ENCODE measurements at places on chromosomes 16 and 17.

GRCh38 chr17:8002721-8003593, 542 bp downstream of the GUCY2D start:
- no peak for DNase-seq

- DNase-seq: no peak
Observed at GRCh38 chr17:47978324-47978723, 7.4 kb downstream of the CDK5RAP3 start.

- DNase-seq: no peak
Observed at GRCh38 chr16:57802341-57803133, at the start of gene KIFC3. Gene KIFC3, minus strand, starts transcription at chr16:57802491. Its CDS starts 4,248 bp downstream, at chr16:57798243.

DNA sequence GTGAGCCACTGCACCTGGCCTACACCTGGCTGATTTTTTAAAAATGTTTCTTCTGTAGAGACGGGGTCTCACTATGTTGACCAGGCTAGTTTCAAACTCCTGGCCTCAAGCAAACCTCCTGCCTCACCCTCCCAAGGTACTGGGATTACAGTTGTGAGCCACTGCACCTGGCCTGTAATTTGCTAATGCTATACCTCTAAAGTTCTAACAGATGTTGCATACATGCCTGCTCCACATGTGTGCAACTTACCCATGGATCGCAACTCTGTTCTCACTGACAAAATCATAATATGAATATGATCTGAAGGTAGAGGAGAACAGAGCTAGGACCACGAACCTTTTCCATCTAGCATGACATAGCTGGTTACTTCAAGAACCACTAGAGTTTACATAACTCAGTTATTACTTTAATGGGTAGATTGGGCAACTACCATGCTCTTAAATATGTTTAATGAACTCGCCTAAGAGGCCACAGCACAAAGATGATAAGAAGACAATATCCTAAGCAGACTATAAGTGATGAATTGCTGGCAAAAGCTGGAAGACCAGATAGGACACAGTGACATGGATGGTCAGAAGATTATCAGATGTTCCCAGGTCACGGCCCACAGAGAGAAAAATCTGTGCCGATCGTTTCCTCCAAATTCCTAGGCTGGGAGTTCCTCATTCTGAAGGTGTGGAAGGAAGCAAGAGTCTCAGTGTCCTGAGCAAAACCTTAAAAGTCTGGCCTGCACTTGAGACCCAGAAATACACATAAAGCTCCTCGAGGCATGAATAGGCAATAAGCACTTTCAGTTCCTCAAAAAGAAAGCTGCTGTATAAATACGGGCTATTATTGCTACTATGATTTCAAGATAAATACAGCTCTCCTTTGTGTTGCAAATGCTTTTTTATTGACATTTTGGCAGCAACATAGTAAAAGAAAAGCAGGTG, 53.6 kb upstream of the ICAM2 start:
- no peak for DNase-seq

DNA sequence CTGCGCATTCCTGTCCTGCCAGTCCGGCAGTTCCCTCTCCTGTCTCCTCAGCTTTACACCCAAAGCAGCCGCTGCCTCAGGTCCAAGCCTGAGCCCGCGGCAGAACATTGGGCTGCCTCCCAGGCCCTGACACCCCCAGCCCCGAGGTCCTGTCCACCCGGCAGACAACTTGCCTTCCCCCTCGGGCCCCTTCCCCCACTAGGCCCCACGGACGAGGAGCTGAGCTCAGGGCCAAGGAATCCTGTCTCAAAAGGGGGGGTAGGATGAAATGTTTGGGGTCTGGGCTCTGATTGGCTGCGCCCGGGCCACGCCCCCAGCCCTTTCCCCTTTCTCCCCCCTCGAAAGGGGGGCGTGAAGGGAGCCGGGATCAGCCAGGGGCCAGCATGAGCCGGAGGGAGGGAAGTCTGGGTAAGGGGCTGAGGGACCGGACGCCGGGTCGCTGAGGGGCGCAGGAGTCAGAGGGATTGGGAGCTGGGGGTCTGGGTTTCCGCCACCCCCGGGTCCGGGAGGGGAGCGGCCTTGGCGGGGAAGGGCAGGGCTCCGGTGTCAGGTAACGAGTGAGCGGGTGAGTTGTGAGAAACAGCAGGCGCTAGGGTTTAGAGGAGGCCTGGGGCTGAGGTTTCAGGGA, at the start of gene CTF1:
Gene CTF1, plus strand, starts transcription at position 354 of the 628 bp plus-strand sequence. Its CDS starts 30 bp downstream, at position 384.
- DNase-seq: peak; percentile 70

DNA sequence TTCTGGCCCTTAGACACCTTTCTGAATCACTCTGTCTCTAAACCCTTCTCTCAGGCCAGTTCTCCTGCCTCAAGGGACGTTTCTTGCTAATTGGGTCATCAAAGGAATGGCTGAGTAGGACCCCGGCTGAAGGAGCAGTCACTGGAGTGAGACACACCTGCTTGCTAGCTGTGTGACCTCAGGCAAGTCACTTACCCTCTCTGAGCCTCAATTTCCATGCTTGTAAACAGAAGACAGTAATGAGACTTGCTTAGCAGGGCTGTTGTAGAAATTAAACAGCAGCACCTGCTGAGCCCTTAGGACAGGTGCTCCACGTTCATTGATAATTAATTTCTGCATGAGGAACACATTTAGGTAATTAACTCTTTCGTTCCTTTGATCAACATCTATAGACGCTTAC, 6.8 kb downstream of the CIBAR2 start:
- no peak for DNase-seq

GRCh38 chr16:8229011-8229520, 361.2 kb downstream of the TMEM114 start:
- no peak for DNase-seq

- DNase-seq: no peak
Observed at GRCh38 chr16:86520317-86521210, 10.2 kb downstream of the FOXF1 start.

- DNase-seq: no peak
Observed at GRCh38 chr16:11689031-11689840, 21.0 kb downstream of the SNN start.

- no peak for DNase-seq
Observed at GRCh38 chr17:31299624-31300023, 2.6 kb upstream of the OMG start.

DNA sequence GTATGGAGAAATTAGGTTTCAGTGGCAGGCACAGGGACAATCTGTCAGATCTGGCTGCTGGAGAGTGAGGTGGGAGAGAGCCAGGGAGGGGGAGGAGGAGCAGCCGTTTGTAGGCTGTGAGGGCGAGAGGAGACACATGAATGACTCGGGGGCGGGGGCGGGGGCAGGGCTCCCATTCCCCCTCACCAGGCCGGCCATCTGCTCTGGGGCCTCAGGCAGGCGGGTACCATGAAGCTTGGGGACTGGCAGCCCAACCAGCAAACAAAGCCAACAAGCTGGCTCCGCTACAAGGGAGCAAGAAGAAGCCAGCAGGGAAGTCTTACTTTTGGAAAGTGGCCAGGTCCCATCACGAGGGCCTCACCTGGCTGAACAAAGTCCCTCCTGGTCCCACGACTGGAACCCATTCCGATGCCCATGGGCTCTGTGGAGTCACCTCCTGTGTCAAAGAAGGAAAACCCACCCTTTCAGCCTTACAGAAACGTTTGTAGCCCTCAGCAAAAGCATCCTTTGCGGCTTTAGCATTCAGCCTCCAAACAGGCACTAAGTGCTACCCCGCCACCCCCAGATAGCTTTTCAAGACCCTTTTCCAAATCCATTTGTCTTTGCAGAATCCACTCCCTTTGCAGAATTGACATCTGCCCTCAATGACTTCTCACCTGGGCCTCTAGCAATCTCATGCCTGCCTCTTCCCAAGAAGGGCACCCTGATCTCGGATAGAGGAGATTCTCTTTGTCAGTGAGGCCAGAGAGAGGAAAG, 9.2 kb upstream of the SSTR2 start:
- DNase-seq: no peak

DNA sequence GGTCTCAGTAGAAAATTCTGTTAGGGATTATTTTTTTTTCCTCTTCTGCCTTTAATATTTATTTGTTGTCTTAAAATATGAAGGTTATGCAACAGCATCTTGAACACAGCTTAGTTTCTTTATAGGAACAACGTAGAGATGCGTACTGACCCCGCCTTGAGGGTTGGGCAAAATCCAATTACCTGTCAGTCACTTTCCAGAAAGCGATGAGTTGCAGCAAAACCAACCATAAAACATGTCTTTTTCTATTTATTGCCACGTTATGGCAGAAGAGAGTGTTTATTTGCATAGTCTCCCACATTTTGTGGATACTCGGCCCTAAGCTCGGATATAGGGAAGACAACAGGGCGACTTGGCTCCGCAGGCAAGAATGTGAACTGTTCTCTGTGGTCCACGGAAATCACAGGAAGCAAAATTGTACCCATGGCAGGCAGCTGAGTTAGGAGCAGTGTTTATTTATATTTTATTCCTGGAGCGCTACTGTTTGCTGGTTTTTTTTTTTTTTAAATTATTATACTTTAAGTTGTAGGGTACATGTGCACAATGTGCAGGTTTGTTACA, 44.3 kb upstream of the CACNG5 start:
- DNase-seq: no peak

DNA sequence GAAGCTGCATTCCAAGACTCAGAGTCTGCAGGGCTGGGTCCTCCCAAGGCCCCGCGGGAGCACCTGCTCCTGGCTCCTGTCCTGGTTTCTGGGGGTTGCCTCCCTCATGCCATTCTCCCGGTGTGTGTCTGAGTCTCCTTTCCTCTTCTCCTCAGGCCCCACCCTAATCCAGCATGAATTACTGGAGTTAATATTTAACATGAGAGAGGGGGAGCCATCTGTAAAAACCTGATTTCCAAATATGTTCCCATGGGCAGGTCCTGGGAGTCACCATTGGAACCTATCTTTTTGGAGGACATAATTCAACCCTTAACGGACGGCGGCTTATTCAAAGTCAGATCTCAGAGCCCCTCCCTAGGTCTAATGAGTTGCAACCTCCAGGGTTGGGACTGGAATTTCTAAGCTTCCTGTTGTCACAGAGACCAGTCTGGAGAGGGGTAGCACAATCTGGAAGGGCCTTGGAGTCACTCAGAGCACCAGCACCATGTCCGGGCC, 5.4 kb downstream of the C17orf99 start:
- no peak for DNase-seq

GRCh38 chr17:59767176-59767575, 59.7 kb downstream of the VMP1 start:
- no peak for DNase-seq

GRCh38 chr17:81540676-81541027, 11.5 kb downstream of the FAAP100 start:
- DNase-seq: no peak

DNA sequence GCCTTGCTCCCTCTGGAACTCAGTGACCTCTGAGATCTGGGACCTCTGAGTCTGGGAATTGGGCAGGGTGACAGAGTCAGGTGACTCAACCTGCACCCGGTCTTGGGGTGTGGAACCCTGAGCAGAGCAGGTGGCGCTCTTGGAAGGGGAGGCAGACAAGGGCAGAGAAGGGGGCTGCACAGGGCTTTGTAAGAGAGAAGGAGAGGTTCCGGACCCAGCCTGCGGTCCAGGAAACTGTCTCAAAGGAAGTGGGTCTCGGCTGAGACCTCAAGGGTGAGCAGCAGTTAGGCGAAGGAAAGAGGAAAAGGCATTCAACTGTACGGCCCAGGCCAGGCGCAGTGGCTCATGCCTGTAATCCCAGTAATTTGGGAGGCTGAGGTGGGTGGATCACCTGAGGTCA, 10.0 kb upstream of the RIPOR1 start:
- no peak for DNase-seq

DNA sequence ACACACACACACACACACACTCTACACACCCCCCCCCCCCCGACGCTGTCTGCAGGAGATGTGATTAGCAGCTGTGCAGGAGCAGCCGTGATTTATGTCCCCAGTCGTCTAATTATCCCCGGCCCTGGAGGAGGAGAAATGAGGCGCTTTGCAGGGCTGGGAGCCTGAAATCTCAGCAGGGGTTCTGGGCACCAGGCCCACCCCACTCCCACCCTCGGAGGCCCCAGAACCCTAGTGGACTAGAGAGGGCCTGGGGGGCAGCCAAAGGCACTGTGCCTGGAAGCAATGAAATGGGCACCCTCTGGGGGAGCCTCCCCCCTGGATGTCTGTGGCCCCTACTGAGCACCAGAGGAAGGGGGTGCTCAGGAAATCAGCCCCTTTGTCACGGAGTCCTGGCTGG, 134.2 kb upstream of the CIBAR2 start:
- DNase-seq: no peak

DNA sequence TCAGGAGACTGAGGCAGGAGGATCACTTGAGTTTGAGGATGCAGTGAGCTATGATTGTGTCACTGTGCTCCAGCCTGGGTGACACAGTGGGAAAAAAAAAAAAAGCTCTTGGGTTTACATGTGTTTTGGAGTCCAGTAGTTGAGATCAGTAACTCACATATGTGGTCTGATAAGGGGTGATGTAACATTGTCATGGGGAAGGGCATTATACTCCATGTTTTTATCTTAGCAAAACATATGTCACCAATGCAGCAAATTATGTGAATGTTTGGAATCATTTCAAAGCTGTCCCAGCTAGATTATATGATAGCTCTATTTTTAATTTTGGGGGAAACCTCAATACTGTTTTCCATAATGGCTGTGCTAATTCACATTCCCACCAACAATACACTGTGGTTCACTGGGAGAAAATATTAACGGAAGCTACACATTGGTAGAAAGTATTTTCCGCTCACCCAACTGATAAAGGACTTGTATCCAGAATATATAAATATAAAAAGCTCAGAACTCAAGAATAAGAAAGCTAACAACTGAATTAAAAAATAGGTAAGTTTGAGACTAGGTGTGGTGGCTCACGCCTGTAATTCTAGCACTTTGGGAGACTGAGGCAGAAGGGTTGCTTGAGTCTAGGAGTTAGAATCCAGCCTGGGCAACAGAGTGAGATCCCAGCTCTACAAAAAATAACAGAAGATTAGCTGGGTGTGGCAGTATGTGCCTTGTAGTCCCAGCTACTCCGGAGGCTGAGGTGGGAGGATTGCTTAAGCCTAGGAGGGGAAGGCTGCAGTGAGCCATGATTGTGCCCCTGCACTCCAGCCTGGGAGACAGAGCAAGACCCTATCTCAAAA, 224.1 kb upstream of the TBX2 start:
- DNase-seq: no peak

DNA sequence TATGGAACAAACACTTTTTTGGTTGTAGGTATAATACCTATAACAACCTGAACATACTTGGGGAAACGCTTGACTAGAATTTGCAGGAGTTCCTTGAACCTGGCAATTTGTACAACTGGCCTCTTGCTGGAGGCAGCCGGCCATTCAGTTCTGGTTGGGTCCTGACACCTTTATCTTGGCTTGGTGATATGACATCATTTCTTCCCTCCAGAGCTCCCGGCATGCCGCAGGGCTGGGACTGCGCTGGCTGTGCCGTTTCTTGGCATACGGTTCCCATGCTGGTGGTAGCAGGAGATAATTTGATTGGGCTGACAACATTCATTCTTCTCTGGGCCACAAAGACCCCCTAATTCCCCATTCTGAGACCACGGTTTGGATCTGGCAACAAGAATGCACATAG, 87.5 kb downstream of the ASIC2 start:
- DNase-seq: no peak

- no peak for DNase-seq
Observed at GRCh38 chr16:57977418-57978069, 6.6 kb upstream of the CNGB1 start.

Measured in breast epithelium (tissue), 4 donors.